A673 (cell line): ENCODE measurements at places on chromosomes 3 and 15. TPM values are rescaled to one million over a fixed set of nuclear protein-coding genes. Genes with fewer than 3 reads are reported as not detected.

DNA sequence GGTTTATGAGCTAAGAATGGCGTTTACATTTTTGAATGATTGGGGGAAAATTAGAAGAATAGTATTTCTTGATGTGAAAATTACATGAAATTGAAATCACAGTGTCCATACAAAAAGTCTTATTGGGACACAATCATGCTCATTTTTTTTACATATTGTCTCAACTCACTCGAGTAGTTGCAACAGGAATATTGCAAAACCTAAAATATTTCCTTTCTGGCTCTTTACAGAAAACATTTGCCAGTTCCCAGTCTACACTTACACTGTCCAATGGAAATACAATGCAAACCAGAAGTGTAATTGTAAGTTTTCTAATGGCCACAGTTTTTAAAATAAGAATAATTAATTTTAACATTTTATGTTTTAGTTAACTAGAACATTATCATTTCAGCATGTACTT, 137.8 kb downstream of the SAMMSON start:
- H3K4me1 ChIP-seq: no peaks in the 10 kb centered on the region
- H3K36me3 ChIP-seq: no peaks in the 10 kb centered on the region
- H3K4me3 ChIP-seq: no peak overlapping the region
- no peak for DNase-seq

DNA sequence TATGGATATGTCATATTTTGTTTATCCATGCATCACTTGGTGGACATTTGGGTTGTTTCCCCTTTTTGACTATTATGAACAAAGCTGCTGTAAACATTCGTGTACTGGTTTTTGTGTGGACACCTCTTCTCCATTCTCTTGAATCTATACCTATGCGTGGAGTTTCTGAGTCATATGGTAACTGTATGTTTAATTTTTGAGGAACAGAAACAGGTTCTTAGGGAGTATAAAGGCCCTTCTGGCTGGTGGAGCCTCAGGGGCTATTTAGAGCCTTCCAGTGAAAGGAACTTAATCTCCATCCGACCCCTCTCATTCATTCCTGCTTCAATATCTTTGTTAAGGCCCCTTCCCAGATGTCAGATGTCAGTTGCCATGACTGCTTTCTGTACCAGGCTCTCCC, 14.1 kb upstream of the CTXND1 start:
- H3K4me3 ChIP-seq: no peak overlapping the region
- H3K4me1 ChIP-seq: no peaks in the 10 kb centered on the region
- H3K27me3 ChIP-seq: peaks cover 25% of the 10 kb centered on the region
- H3K27ac ChIP-seq: no peak overlapping the region

- no peak overlapping the region for H3K27ac ChIP-seq
- H3K4me1 ChIP-seq: no peaks in the 10 kb centered on the region
- no peak for DNase-seq
- no peak overlapping the region for H3K4me3 ChIP-seq
Measured at GRCh38 chr15:93179700-93180102, 90.7 kb upstream of the RGMA start.

GRCh38 chr15:27119695-27120266, 148.8 kb downstream of the GABRG3 start:
- H3K27ac ChIP-seq: no peak overlapping the region
- no peaks in the 10 kb centered on the region for H3K4me1 ChIP-seq
- no peak overlapping the region for H3K4me3 ChIP-seq
- no peak for DNase-seq
- H3K27me3 ChIP-seq: no peaks in the 10 kb centered on the region
- H3K36me3 ChIP-seq: no peaks in the 10 kb centered on the region

DNA sequence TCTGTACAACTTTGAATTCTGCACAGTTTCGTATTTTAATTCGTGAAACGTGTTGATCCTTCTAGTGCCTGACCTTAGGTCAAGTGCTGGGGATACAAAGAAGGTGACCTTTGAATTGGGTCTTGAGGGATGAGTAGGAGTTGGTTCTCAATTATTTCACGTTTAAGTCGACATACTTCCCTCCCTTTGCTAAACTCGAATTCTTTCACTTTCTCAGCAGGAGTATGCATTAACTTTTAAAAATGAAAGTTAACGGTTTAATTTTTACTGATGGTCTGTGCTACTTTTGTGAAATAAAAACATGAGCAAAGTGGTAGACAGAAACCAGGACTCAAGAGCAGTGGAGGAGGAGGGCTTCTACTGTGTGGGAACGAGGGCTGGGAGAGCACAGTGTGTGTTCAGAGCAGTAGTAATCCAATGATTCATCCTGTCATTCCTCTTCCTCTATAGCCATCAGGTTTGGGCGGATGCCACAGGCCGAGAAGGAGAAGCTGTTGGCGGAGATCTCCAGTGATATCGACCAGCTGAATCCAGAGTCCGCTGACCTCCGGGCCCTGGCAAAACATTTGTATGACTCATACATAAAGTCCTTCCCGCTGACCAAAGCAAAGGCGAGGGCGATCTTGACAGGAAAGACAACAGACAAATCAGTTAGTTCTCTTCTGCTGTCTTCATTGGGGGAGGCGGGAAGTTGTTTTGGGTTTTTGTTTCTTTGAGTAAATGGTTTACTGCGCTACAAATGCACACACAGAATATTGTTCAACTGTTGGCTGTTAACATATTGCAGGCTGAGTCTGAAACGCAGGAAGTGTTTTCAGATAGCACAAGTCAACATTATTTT, 78.6 kb upstream of the TSEN2 start:
- no peaks in the 10 kb centered on the region for H3K36me3 ChIP-seq
- no peak overlapping the region for H3K27ac ChIP-seq
- peak; percentile 42 for DNase-seq
- H3K4me1 ChIP-seq: no peaks in the 10 kb centered on the region

The LIPH gene
- total RNA-seq: 6.2 and 12.1 TPM in 2 replicates

The MEGF11 gene
- 0.09 and 0.43 TPM in 2 replicates for total RNA-seq

The DUOXA2 gene
- not detected in 2 replicates for total RNA-seq
